Lower lobe of right lung (tissue), 2 donors: ENCODE measurements at places on chromosomes 11 and 22. TPM values are rescaled to one million over a fixed set of nuclear protein-coding genes. Genes with fewer than 3 reads are reported as not detected.
A peak's percentile ranks its signal among the peaks of the same experiment; 100 is the strongest.

GRCh38 chr11:62905927-62906531 is 15.1 kb downstream of the CHRM1 start:
- DNase-seq: peak; percentile 79

Gene SUN2
- total RNA-seq: 209 TPM

DNA sequence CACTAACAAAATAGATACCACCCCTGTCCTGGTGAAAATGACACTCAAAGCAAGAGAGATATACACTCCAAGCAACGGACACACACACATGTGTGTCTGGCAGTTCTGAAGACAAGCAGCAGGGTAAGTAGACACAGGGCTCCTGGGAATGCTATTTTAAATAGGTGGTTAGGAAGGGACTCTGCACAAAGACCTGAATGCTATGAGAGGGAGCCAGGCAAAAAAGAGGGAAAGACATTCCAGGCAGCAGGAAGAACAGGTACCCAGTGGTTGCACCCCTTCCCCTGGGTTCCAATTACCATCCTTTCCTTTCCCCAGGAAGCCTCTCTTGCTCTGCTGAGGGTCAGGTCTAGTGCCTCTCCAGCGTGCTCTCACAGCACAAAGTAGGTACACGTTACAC is 3.0 kb downstream of the UFD1 start:
- DNase-seq: no peak

- no peak for DNase-seq
Measured at GRCh38 chr22:23384923-23385677, 195.0 kb downstream of the IGLL1 start.

- DNase-seq: no peak
Measured at GRCh38 chr11:62710001-62710345, 2.5 kb downstream of the GNG3 start.

Gene APOBEC3H
- total RNA-seq: 1.9 TPM

- no peak for DNase-seq
Measured at GRCh38 chr11:95367726-95368125, 136.7 kb upstream of the SESN3 start.

Gene GUCY1A2
- total RNA-seq: 23.5 TPM

DNA sequence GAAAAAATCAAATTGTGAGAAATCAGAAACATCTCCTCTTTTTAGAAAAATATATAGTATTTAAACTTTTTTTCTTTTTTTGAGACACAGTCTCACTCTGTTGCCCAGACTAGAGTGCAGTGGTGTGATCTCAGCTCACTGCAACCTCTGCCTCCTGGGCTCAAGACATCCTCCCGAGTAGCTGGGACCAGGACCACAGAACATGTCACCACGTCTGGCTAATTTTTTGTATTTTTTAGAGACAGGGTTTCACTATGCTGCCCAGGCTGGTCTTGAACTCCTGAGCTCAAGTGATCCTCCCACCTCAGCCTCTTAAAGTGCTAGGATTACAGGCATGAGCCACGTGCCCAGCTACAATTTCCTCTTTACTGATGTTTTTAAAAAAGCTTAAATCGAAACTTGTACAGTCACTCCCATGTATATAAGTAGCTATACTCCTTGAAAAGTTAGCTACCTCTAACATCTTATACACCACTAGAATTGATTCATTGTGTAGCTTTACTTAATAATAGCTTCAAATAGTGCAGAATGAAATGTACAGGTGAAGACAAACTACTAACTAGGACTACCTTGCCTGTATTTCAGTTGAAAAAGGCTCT is 10.3 kb downstream of the EIF4G2 start:
- DNase-seq: no peak

Gene TENM4
- 1.1 TPM for total RNA-seq

Gene DDI1
- not detected for total RNA-seq

DNA sequence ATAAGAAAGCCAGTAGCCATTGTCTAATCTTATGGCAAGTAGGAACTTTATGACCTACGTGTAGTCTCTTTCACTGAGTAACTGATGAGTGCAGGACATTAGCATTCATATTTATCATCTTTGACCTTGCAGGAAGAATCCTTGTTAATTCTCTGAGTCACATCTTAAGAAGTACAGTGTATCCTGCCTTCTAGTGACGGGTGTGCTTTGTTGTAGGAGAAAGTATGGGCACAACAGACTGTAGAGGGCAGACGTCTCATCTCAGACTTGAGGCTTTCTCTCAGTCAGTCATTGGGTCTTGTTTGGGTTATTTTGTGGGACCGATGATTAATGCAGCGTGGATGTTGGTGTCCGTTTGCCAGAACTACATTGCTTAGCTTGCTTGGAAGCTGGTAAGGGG is 6.8 kb downstream of the RNF214 start:
- DNase-seq: no peak

GRCh38 chr11:122229481-122230384 is 113.7 kb upstream of the BLID start:
- no peak for DNase-seq

Gene LRRC75B
- 10.2 TPM for total RNA-seq

Gene ABTB2
- total RNA-seq: 2.7 TPM

GRCh38 chr22:46797355-46797754 is 34.9 kb downstream of the TBC1D22A start:
- DNase-seq: no peak
